Activated CD8-positive, alpha-beta memory T cell treated with anti-CD3 and anti-CD28 coated beads for 1 hour (primary cell): ENCODE measurements at places on chromosomes 3 and 15.

DNA sequence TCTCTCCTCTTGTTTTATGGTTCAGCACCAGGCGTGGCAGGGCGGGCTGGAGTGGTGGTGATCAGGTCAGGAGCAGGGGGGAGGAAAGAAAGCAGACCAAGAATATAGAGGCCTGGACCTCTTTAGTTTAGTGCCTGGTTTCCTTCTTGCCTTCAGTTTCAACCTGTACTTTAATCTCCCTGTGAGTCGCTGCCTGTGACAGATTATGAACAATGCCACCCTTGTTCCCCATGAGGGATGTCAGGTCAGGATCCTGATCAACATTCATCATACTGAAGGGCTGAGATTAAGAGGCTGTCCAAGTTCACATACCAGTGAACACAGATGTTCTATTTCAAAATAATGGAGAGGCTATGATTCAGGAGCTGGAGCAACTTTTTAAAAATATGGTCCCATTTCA, 11.4 kb downstream of the ENTPD3 start:
- DNase-seq, result no peak

- no peak for DNase-seq
These were observed 698 bp downstream of the IL1RAP start for GRCh38 chr3:190514413-190515153.

GRCh38 chr15:85280203-85280602, 100.2 kb upstream of the AKAP13 start:
- no peak for DNase-seq

- DNase-seq, result no peak
These were observed 11.5 kb downstream of the NUDT16 start for GRCh38 chr3:131393051-131393450.

DNA sequence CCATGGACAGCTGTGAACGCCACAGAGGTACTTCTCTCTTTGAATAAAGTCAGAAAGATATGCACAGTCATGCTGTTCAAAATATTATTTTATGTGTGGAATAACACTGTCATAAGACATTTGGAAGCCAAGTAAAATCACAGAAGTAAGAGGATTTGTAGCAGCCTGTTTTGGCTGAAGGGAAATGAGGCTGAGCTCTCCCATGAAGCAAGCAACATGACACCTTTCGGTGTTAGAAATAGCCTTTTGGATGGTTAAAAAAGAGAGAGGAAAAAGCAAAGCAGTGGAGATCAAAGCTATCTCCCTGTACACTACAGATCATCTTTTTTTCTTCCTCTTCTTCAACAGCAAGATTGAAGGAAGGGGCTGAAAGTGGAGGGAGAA, 755.3 kb downstream of the ROBO1 start:
- no peak for DNase-seq

GRCh38 chr3:45491344-45491743, 103.0 kb downstream of the LARS2 start:
- no peak for DNase-seq

DNA sequence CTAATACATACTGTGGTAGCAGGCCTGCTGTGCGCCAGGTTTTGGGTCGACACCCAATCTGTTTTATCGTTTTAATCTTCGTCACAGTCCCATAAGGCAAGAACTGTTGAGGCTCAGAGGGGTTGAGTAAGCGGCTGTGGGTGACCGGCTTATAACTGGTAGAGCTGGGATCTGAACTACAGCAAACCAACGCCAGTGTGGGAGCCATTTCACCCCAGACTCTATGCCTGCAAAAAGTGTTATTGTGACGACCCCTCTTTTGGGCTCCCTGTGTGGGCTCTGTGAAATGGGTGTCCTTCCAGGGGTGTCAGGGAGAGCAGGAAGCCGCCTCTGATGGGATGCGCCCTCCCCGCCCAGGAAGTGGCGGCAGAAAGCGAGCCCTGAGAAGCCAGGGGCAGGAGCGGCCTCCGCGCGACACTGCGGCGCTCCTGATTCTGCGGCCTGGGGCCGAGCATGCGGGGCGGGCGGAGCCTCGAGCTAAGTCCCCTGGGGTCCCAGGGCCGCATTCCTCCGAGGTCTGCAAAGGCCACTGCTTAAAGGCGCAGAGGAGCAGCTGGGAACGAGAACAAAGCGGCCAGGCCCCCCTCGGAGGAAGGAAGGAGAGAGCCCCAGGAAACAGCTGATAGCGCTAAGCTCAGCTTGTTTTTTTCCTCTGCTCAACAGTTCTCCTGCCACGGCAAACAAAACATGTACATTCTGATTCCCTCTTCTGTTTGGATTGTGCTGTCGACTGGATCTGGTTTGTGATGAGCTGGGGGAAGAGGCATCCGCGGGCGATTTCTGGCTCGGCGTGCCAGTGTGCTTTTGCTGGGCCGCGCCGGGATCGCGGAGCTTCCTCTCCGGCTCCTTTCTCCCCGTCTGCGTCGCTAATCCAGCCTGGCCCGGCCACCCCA, 33.9 kb downstream of the GRK7 start:
- DNase-seq, result peak; percentile 13

DNA sequence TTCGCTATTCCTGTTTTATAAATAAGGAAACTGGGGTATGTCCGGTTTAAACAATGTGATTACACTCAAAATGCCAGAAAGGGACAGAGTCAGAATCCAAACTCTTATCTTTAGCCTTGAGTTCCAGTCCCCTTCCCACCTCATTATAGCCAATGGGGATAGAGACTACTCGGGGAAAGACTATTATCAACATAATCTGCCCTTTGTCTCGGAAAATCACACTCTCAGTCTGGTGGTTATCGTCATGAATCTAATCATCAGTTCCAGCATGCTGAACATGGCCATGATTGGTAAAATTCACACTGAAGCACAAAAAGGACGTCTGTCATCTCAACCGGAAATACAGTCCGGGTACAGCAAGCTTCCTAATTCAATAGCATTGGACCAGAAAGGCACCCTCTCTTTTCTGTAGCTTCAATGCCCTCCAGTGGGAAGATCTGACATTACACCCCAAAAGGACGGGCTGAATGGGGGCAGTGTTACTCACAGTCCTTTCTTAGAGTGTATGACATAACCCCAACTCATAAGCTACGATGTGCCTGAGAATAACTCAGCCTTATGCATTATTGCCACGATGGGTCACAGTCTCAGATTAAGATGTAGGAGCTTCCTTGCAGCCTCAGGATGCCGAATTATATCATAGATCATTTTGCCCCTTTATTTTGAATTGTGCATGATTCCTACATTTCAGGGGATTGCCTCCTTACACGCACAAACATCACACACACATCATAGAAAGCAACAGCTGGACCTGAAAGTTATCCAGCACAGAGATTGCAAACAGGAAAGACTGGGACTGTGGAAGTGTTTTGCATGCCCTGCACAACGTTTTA, 390.4 kb upstream of the LMCD1 start:
- DNase-seq, result no peak

DNA sequence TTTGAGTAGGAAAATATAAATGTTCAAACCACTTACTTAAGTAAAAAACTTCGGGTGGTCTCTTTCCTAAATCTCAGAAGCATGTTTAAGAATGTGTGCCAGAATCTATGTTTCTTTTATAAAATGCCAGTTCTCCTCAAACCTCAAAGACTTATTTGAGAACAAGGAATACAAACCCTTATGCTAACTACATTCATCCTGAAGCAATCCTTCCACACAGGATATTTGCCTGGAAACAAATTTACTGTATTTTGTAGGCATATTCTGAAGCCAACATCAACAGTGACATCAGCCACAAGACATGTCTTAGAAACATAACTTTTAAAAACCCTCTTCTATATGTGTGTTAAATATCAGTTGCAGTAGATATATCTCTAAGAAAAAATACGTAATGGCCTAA, 1077.0 kb downstream of the ROBO1 start:
- no peak for DNase-seq

DNA sequence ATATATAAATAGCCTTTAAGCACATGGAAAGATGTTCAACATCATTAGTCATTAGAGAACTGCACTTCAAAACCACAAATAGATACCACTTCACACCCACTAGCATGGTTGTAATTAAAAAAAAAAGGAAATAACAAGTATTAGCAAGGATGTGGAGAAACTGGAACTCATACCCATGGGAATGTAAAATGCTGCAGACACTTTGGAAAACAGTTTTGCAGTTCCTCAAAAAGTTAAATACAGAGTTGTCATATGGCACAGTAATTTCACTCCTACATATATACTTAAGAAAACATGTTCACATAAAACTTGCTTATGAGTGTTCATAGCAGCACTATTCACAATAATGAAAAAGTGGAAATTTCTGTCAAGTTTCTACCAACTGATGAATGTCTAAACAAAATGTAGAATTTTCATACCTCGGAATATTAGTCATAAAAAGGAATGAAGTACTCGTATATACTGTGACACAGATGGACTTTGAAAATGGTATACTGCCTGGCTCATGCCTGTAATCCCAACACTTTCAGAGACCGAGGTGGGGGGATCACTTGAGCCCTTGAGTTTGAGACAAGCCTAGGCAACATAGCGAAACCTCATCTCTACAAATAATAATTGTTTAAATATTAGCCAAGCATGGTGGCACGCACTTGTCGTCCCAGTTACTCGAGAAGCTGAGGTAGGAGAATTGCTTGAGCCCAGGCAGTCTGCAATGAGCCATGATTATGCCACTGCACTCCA, 28.1 kb downstream of the BCL2A1 start:
- no peak for DNase-seq

DNA sequence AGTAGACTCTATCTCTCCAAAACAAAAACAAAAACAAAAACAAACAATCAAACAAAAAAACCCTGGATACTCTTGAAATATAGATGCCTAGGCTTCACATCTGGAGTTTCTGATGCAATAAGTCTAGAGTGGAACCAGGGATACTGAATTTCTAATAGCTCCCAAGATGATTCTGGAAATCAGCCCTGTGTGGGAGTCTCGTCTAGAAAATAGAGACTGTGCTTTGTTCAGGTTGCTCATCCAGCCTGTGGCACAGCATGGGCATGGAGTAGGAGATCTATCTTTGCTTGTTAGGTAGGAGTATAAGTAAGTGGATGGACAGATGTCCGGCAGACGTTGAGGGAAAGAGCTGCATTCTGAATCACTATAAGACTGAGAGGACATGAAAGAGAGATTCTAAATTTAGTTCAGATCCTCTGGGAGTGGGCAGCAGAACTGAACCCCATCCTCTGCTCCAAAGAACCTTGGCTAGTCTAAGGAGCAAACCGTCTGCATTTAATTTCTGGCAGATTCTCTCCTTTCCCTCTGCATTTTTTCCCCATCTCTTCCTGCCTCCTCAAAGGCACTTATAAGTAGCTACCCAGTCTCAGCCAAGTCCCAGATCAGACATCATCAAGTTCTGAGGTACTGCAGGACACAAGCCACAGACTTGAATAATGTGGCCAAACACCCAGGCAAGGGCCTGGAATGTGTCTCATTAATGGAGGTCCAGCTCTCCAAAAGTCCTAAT, 92.6 kb upstream of the STRIT1 start:
- DNase-seq, result no peak

DNA sequence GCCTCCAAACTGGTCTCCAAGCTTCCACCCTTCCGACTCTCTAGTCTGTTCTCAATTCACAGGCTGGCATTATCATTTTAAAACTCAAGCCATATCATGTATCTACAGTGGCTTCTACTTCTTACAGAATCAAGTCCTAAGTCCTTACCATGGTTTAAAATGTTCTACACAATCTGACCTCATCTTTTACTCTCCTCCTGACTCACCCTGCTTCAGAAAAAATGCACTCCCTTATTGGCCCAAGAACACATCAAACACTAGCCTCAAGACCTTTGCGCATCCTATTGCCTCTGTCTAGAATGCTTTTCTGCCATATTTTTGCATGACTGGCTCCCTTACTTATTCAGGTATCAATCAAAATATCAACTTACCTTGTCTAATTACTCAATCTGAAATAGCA, 11.0 kb downstream of the MRPL3 start:
- DNase-seq, result no peak

GRCh38 chr15:100767001-100767825, 112.4 kb upstream of the ALDH1A3 start:
- no peak for DNase-seq

DNA sequence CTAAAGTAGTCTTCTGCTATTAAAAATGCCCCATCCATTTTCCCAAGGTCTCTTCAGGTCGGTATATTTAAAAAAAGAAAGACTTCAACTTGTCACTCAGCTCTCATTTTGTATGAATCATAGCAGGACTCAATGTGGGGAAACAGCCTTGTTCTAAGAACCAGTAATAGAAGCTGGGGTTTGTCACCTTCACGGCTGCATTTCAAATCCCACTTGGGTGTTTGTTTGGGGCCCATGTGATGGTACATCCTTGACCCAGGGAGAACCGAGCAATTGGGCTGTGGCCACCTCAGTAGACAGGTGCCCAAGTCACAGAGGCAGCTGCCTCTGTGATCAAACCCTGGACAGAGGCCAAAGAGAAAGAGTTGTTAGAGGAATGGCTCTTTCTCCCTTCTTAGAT, 70.3 kb upstream of the ARL8B start:
- no peak for DNase-seq

DNA sequence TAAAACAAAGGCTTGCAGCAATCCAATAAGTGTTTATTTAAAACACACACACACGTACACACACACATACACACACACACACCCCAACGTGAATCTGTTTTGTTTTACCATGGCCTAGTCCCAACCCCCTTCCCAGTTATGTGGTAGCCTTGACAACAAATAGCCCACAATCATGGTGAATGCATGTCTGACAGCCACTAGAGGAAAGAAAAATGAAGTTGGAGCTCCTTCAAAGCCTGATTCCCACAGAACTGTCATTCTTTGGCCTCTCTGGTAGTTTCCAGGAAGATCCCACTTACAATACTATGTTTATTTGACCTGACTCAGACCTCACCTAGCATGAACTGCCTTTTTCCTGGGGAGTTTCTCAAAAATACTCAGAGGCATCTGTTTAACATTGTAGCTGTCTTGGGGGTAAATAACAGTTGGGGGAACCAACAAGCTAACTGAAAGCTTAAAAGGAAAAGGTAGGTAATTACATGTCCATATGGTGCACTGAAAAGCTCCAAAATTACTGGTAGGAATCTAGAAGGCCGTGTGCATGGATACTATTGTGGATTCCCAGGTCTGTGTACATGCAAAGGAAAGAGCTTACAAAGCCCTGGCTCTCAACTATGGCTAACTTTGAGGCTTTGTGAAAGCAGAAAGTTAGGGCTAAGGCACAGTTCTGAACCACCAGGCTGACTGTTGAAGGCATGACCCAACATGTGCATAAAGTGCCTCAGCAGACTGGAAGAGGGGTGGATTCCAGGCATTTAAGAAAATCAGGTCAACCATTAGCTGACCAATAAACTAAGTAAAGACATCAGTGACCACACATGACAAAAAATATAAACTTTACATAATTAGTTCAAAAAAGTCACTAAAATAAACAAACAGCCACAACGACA, 65.3 kb downstream of the FAIM start:
- no peak for DNase-seq
